ENCODE measurements at places on chromosomes 5 and 9. TPM values are rescaled to one million over a fixed set of nuclear protein-coding genes. Genes with fewer than 3 reads are reported as not detected.

KIAA1958 gene
- 15.2 TPM for total RNA-seq

LRRC8A gene
- total RNA-seq = 19.9 TPM

GCNT4 gene
- total RNA-seq = 0.74 TPM

MYO10 gene
- total RNA-seq = 36.6 TPM

CACFD1 gene
- 19.4 TPM for total RNA-seq

SHOC1 gene
- total RNA-seq = not detected

NOXA1 gene
- total RNA-seq = 2.0 TPM

TMEM174 gene
- total RNA-seq = not detected

AGXT2 gene
- total RNA-seq = not detected

LECT2 gene
- total RNA-seq = not detected

HBEGF gene
- total RNA-seq = 14.3 TPM

FOXD4 gene
- total RNA-seq = 0.74 TPM

PHYHD1 gene
- 1.2 TPM for total RNA-seq

ORM2 gene
- total RNA-seq = not detected

ARL10 gene
- total RNA-seq = 63.9 TPM

ANKRD55 gene
- 1.2 TPM for total RNA-seq

LHX6 gene
- total RNA-seq = 20.4 TPM

ZNF367 gene
- 2.7 TPM for total RNA-seq

PKD2L2 gene
- total RNA-seq = under 0.01 TPM

IFNA13 gene
- not detected for total RNA-seq

PFN3 gene
- total RNA-seq = 0.74 TPM

CER1 gene
- not detected for total RNA-seq

WHRN gene
- total RNA-seq = 0.98 TPM

TMC1 gene
- total RNA-seq = 0.25 TPM

PCSK1 gene
- total RNA-seq = 1.2 TPM

PIP5KL1 gene
- total RNA-seq = 1.2 TPM

SRA1 gene
- total RNA-seq = 14.3 TPM

CBY3 gene
- total RNA-seq = not detected

SLC28A3 gene
- not detected for total RNA-seq

CENPK gene
- 5.4 TPM for total RNA-seq
